Midbrain (tissue), 1 donor: ENCODE measurements at places on chromosomes 11 and 22.
A peak's percentile ranks its signal among the peaks of the same experiment; 100 is the strongest.

DNA sequence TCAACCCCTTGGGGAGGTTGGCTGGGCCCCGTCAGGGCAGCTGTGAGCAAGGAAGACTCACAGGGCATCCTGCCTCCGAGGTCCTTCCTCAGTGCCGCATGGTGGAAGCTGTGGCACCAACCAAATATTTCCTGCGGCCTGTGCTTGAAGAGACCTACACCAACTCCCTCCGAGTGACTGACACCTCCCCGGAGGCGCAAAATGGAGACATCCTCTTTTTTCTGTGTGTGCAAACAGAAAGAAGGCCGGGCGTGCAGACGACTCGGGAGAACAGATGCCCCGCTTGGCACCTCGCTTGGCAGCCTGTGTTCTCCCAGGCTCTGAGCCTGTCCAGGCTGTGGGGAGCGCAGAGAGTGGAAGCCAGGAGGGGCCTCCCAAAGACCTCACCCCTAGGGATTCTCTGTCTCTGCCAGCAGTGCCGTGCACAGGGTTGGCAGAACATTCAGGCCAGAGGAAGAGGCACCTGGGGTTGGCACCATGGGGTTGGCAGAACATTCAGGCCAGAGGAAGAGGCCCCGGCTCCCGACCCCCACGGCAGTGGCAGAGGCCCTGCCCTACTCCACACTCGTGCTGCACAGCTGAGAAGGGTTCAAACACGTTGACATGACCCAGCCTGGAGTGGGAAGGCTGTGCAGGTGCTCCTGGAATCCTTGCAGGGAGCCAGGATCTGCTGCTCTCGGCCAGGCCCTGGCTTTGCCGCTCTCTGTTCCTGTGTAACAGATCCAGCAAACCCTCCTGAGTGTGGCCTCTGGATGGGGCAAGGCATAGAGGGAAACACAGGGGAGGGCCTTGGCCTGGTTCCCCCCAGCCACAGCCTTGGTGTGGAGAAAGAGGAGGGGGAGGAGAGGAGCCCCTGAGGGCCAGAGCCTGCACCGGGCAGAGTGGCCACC is 805.5 kb downstream of the BRD1 start:
- no peak for DNase-seq

DNA sequence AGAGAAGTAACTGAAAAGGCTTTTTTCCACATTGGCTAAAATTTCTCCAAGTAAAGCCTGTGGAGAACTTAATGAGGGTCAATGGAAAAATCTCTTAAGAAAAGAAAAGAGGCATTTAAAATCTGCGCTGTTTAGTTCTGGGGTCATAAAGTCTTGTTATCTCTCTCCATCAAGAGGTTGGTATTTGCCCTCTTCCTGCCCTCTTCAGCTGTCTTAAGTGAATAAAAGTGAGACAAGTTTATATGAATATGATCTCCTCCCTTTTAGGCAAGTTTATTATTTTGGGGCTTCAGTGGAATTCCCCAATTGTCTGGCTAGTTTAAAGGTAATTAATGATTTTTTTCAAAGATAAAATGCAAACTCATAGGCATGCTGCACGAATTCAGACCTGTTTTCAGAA is 89.6 kb downstream of the ARL14EP start:
- DNase-seq: no peak

DNA sequence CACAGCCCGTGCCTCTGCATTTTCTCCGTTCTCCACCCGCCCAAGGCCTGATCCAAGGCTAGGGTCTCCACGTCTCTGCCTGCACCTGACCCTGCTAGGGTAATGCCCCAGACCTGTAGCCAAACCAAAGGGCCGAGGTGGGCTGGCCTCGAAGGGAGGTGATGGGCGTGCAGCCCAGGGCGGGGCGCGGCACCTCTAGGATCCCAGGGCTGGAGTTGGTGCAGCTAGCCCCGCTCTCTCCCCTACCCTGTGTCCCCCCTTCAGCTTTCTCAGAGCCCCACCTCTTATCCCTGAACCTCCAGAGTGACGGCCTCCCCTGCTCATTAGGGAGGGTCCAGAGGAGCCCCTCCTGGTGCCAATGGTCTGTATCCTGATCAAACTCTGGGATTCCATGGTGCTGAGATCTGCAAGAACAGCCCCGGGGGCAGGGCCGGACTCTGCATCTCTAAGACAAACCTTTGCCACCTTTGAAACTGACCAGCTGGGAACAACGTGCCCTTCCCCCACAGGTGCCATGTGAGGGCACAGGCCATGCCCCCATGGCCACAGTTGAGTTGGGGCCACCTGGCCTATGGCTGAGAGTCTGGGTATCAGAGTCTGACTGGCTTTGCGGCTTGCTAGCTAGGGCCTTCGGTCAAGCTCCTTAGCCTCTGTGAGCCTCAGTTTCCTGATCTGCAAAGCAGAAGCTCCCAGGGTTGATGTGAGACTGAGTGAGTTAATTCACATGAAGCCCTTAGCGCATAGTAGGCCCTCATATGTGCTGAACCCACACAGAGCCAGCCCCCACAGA is 23.1 kb upstream of the CBX7 start:
- DNase-seq: no peak

DNA sequence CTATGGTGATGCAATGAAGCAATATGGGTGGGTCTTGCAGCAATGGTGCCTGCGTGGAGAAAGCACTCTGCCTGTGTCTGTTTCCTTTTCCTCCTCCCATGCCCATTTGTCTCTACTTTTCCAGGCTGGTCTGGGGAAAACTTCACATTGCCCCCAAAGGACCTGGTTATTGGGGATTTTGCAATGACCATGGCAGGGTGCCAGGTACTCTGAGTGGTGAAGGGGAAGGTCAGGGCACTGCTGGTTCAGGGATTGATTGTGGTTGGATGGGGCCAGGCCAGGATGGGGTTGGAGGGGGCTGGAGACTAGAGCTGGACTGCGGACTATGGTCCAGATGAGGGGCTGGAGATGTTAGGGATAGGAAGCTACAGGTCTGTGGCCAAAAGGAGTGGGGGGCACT is 92.1 kb downstream of the INSC start:
- no peak for DNase-seq

DNA sequence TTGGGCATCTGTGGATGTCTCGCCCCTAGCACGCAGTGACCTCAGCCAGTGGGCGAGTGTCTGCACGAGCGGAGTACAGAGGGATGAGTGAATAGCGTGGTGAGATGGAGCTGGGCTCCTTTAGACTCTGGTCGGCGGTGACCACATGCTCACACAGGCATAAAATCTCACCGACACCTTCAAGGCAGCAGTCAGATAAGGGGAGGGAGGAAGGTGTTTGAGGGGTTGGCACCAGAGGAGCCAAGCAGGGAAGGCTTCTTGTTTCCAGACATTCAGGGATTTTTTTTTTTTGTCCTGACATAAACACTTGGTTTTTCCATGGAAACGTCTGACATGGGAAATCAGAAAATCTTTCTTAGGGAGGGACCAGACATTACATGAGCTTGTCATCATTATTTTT is 35.8 kb downstream of the GRIK4 start:
- no peak for DNase-seq

DNA sequence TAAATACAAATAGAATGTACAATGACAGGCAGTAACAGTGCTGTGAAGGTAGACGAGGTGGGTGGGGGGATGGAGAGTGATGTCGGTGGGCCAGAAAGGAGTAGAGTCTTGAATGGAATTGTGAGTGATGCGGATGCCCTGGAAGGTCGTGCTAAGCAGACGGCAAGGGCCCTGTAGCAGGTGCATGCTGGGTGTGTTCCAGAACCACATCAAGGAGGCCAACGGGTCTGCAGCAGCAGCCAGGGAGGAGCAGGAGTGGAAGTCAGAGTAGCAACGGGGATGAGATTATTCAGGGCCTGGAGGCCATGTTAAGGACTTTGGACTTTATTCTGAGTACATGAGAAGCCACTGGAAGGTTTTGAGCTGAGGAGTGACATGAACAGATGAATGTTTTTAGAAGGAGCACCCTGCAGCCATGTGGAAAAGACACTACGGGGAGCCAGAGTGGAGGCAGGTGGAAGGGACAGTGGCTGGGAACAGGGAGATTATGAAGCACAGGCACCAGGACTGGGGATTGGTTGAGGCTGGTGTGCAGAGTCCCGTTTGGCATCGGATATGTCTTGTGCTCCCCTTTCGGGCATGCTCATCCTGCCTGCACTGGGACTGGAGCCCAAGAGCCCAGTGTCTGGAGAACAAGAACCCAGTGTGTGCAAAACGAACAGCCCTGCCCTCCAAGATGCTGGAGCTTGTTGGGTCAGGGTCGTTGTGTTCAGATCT is 74.1 kb downstream of the COMMD9 start:
- peak; percentile 17 for DNase-seq

GRCh38 chr22:31898926-31899325 is 45.4 kb upstream of the YWHAH start:
- DNase-seq: no peak

DNA sequence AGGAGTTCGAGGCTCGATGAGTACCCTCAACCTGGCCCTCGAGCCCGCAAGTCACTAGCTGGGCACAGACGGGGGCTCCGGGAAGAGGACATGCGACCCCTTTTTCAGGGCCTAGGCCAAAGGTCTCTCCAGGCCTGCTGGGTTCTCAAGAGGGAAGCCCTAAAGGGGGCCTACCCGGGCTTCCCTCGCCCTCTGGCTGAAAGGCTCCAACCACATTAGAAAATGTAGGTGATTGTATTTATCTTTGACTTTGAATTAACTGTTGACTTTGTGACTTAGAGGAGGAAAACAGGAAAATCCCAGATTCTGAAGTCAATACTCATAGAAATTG is 7.3 kb upstream of the PAX6 start:
- no peak for DNase-seq
